ENCODE measurements at places on chromosomes 6 and 20.

DNA sequence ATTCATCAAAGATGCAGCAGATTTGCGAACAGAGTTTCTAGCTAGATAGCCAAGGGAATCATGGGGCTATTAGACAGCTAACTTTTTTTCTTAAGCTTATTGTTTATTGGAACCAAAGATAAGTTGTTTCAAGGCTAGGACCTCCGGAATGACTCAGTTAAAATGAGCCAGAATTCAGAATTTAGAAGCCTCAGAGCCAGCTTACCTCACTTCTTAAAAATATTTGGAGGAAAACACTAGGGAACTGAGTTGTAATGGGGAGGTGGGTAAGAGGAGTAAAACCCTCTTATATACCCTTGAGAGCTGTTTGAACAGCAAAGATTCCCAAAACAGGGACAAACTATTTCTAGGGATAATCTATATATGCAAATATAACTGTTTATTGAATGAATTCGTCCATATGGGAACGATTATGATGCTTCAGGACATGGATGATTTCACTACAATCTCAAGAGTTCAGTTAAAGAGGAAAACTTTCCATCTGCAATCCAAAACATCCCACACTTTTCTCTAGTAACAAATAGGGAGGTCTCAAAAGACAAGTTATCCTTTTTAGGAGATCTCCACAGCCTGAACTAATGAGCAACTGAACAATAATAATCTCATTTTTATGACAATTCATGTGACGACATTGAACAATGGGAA is 12.6 kb upstream of the CARMIL1 start:
- DNase-seq: no peak

GRCh38 chr20:59780494-59781185 is 152.8 kb downstream of the SYCP2 start:
- no peak for DNase-seq

GRCh38 chr6:134221250-134221649 is 96.7 kb downstream of the SGK1 start:
- DNase-seq: no peak

DNA sequence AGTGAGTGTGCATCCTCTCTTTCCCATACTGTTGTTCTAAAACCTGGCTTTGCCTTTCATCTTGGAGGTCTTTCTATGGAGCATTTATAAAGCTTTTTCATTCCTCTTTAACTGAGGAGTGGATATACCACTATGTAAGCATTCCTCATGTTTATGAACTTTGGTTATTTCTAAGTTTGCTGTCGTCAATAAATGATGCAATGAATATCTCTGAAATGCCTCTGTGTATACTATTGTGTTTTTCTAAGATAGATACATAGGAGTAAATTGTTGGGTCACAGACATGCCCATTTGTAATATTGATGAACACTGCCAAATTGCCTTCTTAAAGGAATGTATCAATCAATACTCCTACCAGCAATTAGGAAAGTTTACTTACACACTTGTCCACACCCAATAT is 53.9 kb downstream of the SLC22A2 start:
- DNase-seq: no peak

DNA sequence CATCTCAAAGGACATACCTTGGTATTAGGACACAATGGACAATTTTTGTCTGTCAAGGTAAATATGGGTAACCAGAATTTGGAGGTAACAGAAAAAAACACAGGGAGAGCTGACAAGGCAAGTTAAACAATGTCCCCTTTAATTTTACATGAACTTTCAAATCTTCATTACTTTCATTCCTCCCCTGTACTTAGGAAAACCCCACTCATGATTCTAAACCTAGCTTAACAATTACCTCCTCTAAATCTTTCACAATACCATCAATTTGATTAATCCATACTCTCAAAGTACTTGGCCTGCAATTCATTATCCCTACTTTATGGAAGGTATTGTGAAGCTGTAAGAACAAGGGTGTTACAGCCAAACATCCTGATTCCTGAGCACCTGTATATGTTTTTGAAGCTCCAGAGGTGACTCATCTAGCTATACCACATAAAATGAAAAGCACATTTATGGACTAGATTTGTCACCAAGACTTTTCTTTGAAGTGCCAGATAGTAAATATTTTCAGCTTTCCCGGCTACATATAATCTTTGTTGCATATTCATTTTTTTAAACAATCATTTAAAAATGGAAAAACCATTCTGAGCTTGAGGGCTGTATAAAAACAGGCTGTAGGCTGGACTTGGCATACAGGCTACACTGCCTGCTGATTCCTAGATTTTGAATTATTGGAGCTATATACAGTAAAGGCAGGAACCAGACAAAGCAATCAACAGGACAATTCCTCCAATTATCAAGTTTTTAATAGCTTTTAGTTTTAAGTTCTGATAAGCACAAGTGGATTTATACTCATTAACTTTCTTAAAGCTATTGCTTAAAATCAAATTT is 22.9 kb downstream of the DEK start:
- DNase-seq: no peak

DNA sequence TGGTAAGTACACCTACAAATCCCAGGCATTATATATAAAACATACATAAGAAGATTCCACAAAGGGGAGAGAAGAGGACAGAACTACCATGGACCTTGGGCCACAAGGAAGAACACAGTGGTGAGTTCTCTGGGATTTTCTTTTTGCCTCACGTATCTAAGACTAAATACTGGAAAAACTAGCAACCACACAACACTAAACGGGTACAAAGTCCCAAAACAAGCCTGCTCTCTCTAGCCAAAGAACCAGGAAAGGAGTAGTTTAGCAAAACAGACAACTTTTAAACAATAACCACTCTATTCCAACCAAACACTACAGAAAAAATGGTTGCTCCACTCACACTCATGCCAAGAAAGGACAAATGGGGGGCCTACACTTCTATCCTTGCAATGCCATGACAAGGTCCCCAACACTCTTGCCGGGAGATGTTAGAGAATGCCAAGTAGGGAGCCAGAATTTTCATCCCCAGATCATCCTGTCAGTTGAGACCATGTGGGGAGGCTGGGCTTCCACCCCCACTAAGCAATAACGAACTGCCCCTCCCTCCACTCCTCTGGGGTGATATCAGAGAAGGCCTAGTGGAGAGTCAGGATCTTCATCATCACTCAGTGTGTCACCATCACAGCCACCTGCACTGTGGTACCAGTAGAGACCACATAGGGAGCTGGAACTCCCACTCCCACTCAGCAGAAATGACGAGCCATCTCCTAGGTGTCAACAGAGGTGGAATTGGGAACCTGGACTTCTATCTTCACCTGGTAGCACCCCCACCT is 123.5 kb downstream of the DST start:
- DNase-seq: no peak

DNA sequence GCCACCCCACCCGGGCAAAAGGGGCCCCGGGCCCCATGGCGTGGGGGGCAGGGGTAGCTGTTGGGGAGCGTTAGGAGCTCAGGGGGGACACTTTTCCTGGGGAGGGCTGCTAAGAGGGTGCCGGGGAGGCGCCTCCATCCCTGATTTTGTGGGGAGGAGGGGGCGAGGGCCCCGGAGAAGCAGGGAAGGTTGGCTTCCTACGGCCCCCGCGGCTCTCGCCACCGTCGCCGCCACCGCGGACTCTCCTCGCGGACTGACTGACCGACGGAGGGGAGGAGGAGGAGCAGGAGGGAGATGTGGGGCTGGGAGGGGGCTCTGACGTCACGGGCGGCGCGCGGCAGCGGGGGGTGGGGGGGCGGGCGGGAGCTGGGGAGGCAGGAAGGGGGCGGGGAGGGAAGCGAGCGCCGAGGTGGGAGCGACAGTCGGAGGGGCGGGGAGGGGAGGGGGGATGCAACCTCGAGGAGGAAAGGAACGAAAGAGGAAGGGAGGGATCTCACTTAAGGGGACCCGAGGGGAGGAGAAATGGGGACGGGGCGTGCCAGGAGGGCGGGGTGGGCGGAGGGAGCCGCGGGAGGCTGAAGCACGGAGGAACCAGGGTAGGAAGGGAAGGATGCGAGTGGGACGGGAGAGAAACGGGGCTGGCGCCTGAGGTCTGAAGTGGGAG is 5.1 kb downstream of the GABBR1 start:
- DNase-seq: peak; percentile 81

GRCh38 chr6:27651371-27651732 is 178.4 kb upstream of the ZNF184 start:
- DNase-seq: no peak

GRCh38 chr6:24936641-24937317 is 1.0 kb upstream of the RIPOR2 start:
- peak; percentile 76 for DNase-seq

DNA sequence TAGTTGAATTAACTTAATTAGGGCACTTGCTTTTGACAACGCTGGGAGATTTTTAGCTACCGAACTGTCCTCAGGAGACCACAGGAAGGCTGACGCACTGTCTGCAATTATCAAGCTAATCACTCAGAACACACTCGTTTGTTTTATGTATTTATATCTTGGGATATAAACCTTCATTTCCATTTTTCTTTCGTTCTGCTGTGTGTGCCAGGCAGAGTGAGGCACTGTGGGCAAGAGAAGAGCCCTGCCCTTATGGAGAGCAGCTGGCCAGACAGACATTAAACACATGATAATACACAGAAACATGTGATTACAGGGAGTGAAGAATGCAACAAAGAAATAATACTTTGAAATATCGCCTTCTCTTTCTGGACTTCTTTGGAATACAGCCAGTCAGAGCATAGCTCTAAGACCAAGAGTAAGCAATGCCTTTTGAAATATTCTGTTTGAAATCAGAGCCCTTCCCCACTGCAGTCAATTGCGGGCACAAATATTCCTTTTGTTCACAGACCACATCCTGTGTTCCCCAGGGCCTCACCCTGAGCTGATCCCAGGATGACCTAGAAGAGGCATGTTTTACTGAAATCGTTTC is 96.8 kb downstream of the ANKRD60 start:
- no peak for DNase-seq

- no peak for DNase-seq
These were observed 289.8 kb upstream of the IRAK1BP1 start for GRCh38 chr6:78577585-78577984.

DNA sequence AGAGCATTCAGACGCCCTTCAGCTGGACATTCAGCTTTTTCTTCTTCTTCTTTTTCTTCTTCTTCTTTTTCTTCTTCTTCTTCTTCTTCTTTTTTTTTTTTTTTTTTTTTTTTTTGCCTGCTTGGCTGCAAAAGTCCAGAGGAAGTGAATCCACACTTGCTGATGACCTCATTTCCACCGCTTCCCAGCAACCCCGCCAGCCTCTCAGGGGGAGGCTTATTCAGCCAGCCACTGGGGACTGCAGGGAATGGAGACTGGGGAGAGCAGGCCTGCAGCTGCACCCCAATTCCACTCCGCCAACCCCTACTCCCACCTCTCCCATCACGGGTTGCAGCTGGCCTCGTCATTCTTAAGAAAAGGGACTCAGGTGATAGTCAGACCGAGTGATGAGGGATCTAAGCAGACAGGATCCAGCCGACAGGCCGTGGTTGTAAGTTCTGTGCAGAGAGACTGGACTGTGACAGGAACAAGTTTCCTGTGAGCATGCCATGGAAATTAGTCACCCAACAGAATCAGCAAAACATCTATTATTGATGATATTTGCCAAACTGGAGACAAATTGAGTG is 59.0 kb upstream of the QKI start:
- DNase-seq: no peak

DNA sequence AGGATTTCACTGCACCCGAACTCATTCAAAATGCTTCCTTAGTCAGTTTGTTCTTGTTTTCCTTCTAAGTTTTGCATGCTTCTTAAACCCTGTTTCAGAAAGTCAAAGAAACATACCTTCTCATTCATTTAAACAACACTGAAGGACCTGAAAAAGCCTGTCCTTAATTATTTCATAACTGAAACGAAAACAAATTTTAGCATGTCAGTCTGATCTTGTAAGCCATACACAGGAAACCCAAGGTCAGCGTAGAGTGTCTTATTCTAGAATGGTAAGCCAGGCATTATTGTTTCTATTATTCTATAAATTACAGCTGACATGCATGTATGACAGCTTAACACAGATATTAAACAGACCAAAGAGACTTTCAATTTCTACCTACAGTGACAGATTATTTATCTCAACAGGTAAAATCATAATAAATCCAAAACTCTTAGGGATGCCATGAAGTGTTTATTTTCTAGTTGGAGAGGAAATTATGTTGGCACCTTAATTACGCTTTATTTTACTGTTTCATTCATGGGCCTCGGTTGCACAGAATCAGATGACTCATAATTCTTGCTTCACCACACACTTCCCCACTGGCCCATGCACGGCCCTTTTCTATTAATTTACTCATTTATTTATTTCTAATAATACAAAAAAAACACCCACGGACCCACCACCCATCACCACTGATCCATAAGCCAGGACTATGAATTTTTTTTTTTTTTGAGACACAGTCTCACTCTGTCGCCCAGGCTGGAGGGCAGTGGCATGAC is 39.3 kb upstream of the DUSP22 start:
- DNase-seq: no peak

DNA sequence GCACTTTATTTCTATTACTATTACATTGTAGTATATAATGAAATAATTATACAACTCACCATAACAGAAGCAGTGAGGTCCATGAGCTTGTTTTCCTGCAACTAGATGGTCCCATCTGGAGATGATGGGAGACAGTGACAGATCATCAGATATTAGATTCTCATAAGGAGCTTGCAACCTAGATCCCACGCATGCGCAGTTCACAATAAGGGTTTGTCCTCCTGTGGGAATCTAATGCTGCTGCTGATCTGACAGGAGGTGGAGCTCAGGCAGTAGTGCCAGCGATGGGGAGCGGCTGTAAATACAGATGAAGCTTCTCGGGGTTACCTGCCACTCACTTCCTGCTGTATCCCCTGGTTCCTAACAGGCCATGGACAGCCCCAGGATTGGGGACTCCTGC is 139.5 kb upstream of the TCF21 start:
- no peak for DNase-seq

DNA sequence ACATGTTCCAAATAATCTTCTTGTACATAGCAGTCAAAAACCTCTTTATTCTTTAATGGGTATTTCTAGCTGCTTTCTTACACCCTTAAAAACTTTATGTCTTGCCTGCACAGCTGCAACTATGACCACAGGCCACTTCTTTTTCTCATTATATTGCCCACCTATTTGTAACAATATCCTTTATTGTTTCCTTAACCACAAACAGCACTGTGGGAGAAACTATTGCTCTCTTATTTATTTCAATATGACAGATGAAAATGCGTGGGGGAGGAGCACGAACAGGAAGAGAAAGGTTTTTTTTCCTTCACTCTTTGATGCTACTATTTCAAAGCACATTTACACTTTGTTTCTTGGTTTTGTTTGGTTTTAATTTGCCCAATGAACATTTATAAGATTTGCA is 253.5 kb downstream of the GJA1 start:
- DNase-seq: no peak

DNA sequence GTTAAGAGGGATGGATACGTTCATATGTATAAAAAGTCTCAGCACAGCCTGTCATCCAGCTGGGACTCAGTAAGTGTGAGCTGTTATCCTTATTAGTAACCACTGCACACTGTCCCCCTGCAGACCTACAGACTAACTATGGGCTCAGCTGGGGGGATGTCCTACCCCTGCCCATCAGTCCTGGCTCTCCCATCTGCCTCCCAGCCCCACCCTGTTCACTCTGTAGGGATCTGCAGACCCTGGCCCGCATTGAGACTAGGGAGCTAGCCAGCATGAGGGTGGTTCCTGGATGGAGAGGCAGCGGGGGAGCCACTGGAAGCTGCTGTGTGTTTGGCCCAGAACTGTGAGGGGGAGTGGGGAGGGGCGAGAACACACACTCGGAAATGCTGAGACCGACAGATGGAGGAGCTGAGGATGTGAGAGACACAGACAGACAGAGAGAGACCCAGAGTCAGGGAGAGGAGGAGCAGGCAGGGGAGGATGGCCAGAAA is 17.1 kb downstream of the XKR7 start:
- DNase-seq: no peak
